ENCODE measurements at places on chromosomes 2 and 18. TPM values are rescaled to one million over a fixed set of nuclear protein-coding genes. Genes with fewer than 3 reads are reported as not detected.

- DNase-seq: peak; percentile 65
Measured at GRCh38 chr2:216519154-216519762, 20.6 kb downstream of the RPL37A start.

DNA sequence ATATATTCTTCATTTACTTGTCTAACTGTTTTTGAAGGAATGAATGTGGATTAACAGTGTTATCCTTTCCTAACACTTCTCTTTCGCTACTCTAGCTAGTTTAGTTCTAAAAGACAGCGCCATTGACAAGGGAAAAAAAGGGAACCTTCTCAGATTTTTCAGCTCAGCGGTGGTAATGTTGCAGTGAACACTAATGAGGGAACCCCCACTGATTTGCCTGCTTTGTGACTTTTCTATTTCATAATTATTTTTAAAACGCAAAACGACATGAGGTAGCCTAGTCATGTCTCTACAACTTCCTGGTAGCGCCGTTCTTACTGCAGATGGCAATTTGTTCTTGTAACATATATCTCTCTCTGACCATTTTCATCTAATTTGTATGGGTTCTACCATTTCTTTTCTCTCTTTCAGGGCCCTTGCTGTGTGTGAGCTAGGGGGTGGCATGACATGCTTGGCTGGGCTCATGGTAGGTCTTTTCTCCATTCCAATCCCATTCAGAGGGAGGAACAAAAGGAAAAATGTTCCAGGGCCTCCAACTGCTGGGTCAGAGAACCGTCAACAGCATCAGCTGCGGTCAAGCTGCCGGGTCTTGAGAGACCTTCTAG lies 235.5 kb upstream of the SIX3 start:
- no peak for DNase-seq

- no peak for DNase-seq
Measured at GRCh38 chr2:27029051-27029450, 3.7 kb upstream of the TMEM214 start.

DNA sequence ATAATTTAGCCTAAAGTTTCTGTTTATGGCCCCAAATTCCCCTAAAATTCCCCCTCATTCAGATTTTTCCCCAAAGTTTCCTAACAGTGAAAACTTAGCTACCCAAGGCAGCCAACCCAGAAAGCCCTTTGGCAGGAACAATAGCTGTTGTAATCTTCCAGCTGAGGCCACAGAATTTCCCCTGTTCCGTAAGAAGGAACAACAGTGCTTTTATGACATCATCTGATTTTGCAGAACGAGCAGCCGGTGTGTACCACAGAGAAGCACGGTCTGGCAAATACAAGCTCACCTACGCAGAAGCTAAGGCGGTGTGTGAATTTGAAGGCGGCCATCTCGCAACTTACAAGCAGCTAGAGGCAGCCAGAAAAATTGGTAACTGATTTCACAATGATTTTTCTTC lies 6.3 kb downstream of the TNFAIP6 start:
- DNase-seq: no peak

- no peak for DNase-seq
Measured at GRCh38 chr18:28007841-28008240, 169.1 kb downstream of the CDH2 start.

GRCh38 chr18:58716060-58716756 lies 44.9 kb downstream of the MALT1 start:
- DNase-seq: no peak

DNA sequence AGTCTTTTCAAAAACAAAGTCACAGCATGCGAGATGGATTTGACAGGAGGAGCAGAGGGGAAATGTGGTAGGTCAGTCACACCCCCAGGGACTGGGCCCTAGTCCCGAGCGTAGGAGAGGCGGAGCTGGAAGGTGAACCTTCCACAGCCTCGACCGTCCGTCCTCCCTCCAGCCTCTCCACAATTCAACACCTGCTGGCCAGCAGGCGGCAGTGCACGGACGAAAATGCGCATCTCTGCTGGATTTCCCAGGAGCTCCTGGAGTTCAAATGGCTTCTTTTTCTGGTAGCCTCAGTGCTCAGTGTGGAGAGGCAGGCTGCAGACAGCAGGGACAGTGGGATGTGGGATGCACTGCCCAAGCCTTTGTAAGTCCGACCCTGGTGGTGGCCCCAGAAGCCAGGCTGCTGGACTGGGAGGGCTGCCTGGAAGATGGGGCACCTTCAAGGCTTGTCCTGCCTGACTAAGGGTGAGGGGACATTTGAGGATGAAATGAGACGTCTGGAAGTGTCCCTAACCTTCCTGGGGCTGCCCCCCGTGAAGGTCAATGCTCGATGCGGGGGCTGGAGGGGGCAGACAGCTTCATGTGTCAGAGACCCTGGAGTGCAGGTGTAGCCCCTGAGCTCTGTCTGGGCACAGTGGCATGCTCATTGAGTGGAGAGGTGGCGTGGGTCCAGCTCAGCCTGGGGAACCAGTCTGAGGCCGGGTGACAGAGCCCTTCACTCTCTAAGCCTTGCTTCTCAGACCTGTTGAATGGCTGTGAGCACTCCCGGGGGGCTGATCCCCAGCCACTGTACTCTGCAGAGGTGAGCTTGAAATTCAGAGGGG lies 189.5 kb downstream of the TFCP2L1 start:
- DNase-seq: no peak

DNA sequence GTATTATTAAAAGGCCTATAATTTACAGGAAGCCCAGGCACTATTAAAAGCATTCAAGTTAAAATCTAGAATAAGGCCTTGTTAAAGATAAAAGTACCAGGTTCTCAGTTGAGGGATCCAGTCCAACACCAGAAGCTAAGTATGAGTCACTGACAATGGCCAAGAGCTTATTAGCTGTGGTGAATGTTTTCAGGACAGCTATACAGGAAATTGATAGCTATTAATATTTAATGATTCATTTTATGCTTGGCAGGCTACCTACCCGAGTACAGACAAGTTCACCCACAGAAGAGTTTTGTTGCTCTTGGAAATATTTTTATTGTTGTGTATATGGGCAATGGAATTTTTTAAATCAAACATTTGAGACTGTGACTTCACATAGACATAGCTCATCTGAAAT lies 729.6 kb upstream of the ZNF804A start:
- DNase-seq: peak; percentile 12

DNA sequence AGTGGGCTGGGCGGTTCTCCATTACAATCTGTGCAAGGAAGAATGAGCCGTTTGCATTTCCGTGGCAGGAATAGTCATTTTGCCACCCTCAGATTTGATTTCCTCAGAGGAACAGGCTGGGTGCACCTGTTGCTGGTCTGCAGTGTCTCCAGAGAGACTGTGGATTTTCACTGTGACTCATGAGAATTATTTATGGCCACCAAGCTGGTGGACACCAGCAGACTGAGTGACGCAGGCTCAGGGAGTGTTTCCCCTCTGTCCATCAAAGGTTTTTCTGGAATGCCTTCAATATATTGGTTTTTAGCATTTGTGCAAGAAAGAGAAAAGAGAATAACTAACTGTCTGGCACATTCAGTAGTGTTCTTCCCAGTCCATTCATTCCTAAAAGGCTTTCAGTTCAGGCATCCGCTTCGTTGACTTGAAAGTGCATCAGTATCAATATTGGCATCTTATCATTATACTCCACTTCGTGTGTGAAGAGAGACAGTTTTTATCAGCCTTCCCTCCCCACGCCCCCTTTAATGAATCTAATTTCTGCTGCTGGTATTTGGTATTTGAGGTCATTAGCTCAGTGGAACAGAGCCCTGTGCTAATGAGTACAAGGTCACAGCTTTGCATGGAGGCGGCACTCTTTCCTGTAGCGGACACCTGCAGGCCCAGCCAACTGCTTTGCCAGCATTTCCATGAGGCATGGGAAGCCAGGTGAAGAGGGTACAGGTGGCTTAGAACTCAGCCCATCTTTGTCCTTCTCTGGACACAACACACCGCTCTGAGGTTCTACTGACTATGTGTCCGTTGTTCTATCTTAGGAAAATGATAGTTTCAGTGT lies 39.9 kb downstream of the PRKCE start:
- DNase-seq: no peak

- no peak for DNase-seq
Measured at GRCh38 chr2:68345129-68345875, 19.8 kb upstream of the PLEK start.

DNA sequence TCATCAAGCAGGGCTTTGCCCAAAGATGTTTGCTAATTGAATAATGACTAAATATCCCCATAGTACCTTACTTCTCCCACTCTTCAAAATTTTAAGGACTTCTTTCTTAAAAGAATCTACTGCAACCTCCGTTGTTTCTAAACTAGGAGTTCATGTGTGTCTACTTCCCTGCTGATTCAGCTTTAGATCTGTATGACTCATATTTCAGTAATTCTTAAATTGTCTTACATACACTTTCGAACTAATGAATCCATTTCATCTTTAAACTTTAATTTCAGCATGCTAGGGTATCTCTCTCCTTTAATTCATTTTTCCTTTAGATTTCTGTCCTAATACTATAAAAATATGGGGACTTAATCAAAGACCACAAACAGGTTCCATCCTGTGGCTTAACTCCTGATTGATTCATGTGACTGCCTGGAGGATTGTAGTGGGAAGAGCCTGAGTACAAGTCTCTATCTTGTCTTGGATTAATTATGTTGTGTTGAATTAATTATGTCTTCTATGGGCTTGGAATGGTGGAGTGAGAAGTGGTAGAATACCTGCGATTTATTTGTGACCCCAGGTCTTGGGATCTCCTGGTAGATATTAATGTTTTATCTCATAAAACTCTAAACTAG lies 24.9 kb upstream of the COL5A2 start:
- no peak for DNase-seq

GRCh38 chr2:4174796-4175195 lies 471.4 kb downstream of the DCDC2C start:
- no peak for DNase-seq

DNA sequence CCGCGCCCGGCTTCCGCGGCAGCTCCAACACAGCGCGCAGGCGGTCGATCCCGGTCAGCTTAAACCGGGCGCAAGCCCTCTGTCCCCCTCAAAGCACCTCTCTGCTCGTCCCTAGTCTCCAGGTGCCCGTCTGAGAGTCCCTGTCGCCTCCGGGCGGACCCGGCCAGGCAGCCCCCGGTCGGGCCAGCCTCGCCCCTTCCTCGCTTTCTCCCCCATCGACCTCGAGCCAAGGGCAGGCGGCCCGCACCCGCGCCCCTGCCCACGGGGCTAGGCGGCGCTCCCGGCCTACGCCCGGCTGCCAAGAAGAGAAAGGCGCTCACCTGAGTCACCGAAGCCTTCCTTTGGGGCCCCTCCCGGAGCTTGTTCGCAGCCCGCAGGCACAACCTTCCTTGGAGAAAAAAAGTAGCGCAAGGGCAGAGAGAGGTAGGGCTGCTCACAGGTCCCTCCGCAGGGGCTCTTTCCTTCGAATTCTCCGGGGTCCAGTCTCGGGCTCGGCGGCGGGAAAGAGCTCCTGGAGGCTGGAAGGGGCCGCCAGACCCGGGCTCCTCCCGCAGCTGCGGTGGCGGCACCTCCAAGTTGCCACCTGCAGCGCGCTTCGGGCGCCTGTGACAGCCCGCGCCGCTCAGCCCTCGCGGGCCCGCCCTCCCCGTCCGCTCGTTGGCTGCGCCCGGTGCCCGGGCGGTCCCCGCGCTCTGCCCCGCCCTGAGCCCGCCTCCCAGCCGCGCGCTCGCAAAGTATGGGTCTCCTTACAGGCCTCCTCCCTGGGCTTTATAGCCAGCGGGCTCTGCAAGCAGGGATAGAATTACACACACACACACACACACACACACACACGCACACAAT lies 86.5 kb upstream of the EPB41L3 start:
- DNase-seq: no peak

DNA sequence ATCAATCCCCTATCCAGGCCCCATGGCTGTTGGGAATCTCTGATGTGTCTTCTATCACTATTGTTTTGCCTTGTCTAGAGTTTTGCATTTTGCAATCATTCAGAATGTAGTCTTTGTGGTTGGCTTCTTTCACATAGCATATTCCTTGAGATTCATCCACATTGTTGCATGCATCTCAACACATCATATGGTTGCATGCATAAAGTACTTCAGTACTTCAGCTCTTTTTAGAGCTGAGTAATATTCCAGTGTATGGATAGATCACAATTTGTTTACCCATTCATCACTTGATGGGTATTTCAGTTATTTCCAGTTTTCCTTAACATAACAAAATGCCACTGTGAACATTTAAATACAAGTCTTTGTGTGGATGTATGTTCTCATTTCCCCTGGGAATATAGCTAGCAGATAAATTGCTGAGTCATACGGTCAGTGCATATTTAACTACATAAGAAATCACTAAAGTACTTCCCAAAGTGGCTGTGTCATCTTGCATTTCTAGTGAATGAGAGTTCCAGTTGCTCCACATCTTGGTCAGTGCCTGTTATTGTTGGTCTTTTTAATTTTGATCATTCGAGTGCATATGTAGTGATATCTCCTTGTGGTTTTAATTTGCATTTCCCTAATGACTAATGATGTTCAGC lies 138.8 kb downstream of the BCL11A start:
- no peak for DNase-seq

DNA sequence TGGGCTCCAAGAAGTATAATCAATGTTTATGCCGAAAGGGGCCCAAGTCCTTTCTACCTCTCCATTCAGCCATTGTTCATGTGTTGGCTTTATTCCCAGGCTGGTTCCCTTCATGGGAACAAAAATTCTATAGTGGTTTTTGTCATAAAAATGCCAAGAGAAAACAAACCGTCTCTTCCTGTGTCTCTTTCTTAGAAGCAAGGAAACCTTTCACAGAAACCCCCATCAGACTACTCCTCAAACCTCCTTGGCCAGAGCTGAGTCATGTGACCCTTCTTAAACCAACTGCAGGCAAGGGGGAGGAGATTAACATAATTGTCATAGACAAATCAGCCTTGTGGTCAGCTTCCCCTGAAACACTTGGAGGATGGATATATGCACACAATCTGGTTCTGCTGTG lies 75.1 kb upstream of the TANK start:
- peak; percentile 70 for DNase-seq

GRCh38 chr18:41501848-41502247 lies 453.2 kb upstream of the PIK3C3 start:
- DNase-seq: no peak

The IL1B gene
- total RNA-seq: 8.9 TPM

The SUPT7L gene
- 13.9 TPM for total RNA-seq

The SLC1A4 gene
- total RNA-seq: 10.9 TPM

The CDCA7 gene
- 6.3 TPM for total RNA-seq

The MARCHF4 gene
- 29.5 TPM for total RNA-seq

The TMEM247 gene
- not detected for total RNA-seq

Data from glomerular endothelial cell (primary cell).